Pons (tissue), 1 donor: ENCODE measurements at places on chromosomes 3 and 15.

GRCh38 chr3:113261626-113262303 is 50.4 kb downstream of the BOC start:
- no peak for DNase-seq

DNA sequence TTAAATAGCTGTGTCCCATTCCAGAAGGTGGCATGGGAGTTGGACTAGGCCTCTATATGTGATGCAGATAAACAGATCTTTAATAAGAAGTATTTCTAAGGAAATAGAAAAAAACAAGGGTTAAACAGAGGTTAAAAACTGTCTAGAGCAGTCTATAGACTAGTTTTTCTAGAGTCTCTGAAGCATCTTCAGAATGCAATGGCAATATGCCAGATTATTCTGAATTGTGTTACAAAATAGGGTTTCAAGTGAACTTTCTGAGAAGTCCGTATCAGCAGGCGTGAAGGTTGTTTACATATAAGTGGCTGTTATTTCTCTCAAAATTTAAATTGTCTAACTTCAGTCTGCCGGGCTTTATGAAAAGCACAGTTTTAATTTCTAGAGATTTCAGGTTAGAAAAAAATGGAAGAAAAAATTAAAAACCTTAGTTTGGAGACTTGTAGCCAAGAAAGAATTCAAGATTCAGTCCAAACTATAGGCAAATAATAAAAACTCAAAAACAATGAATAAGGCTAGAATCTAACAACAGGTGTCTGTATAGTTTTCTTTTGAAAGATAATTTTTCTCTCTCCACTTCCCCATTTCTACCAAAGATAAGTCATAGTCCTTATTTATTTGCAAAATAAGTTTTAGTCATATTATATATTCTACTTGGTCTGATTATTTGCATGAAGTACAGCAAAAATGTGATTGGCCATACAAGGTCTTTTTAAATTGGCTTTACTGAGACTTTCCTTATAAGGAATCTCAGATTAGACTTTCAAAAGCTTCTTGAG is 55.2 kb downstream of the OSTN start:
- no peak for DNase-seq

- DNase-seq = no peak
Measured at GRCh38 chr3:10889206-10889960, 73.4 kb downstream of the SLC6A11 start.

GRCh38 chr15:99956820-99957641 is 223.8 kb upstream of the LYSMD4 start:
- DNase-seq = no peak

GRCh38 chr3:39384665-39385000 is 1.5 kb downstream of the SLC25A38 start:
- DNase-seq = no peak

- DNase-seq = no peak
Measured at GRCh38 chr3:122322095-122323075, 2.7 kb upstream of the CSTA start.

- peak; percentile 25 for DNase-seq
Measured at GRCh38 chr15:88218557-88219221, 37.9 kb downstream of the NTRK3 start.

- DNase-seq = peak; percentile 11
Measured at GRCh38 chr15:83613714-83614113, 40.2 kb upstream of the ADAMTSL3 start.

DNA sequence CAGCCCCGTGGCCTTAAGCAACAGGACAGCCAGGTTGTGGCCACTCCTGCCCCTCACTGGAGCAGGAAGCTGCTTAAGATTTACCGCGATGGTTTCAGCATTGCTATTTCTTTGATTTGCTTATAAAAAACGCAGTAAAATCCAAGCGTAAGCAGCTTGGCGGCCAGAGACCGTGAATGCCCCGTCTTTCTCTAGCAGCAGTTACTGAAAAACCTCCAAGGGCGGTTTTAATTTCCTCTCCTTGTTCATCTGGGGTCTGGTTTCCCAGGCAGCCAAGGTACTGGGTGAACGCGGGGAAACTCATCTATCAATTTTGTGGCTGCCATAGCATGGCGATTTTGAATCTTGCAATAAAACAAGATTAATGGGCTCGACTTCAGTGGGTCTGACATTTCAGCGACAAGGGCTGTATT is 130.3 kb downstream of the MINAR1 start:
- DNase-seq = no peak

DNA sequence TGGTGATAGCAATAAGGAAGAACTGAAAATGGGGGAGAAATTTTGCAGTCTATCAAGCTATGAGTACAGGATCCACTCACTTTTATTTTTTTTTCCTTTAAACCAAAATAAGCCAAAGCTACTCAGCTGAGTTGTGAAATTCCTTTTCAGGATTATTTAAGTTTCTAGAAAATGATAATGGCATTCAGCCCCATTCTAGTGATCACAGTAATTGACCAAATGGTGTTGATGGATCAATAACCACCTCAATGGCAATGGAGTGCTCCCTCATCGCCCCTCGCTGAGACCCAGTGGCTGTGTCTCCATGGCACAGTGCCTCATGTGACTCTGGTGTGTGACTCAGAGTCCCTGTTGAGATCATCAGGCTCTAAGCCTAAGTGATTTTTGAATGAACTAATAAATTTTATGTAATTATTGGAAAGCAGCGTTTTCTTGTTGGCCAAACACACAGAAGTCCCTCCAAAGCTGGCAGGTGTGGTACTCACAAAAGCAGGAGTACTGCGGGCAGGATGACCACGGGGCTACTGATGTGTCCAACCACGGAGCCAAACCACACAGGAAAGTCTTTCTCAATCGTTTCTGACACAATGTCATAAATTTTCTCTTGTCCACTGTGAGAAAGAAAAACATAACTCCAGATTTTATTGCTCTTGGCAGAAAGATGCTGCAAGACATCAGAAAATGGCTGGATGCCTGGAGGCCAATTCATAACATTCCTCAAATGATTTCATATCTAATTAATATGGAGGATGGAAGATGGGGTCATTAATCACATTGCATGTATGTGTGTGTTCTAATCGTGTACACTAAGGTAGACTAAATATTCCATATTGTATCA is 14.4 kb upstream of the STARD5 start:
- no peak for DNase-seq

GRCh38 chr3:18672561-18672960 is 247.4 kb upstream of the SATB1 start:
- DNase-seq = no peak

DNA sequence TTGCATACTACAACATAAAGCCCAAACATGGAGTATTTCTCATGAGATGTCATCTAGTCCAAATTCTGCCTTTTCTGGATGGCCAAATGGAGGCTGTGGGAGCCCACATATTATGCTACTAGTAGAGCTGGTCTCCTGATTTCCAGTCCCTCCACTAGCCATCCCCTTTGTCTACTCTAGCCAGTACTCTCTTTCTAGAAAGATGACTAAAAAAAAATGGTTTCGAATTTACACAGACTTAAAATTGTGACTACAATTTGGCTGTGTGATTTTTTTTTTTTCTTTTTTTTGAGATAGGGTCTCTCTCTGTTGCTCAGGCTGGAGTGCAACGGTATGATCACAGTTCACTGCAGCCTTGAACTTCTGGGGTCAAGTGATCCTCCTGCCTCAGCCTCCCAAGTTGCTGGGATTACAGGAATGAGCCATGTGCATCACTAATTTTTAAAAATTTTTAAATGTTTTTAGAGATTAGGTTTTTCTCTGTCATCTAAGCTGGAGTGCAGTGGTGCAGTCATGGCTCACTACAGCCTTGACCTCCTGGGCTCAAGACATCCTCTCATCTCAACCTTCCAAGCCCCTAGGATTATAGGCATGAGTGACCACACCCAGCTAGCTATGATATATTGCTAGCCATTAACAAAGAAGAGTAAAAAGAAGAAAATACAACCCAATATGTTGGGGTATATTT is 273.9 kb downstream of the ADAMTSL3 start:
- no peak for DNase-seq

DNA sequence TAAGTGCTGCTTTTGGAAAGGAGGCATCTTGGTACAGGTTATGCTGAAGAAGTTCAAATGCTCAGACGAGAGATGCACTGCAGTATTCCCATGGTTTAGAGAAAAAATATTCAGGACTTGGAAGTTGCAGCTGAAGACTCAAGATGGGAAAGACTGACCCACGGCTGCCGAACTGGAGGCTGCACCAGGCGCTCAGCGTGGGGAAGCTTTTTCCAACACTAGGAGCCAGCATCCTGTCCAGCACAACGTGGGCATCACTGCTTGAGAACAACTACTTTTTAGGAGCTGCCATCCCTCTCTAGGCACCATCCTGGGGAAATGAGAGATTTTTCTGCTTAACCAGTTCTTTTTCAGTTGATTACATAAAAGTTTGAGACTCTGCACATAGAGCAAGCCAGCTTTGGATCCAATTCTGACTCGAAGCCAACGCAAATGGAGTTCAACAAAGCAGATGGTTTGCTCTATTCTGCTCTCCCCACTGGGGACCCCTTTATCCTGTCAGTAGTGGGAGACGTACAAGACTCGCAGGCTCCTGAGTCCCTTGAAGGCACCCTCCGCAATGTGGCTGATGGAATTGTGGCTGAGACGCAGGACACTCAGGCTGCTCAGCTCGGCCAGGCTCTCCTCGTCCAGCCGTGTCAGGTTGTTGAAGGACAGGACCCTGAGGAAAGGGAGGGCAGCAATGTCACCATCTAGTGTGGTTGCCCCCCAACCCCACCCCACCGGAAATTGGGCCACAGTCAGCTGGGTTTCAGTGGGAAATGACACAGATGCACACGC is 93.8 kb downstream of the LRIG1 start:
- DNase-seq = no peak

- DNase-seq = no peak
Measured at GRCh38 chr15:29934251-29934650, 112.0 kb upstream of the TJP1 start.

DNA sequence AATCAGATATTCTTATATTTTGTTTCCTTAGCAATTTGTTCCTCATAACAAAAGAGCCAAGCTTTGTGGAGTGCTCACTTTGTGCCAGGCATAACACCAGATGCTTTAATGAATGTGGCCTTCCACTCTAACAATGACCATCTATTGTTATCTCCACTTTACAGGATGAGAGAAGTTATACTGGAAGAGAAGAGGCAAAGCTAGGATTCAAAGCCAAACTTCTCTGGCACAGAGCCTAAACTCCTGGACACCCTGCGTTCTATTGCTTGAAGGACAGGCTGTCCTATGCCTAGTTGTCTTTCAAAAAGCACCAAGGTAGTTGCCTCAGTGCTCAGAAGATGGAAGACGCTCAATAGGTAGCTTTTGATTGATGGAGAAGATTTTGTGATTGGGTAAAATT is 123.2 kb upstream of the FEZF2 start:
- DNase-seq = no peak

- no peak for DNase-seq
Measured at GRCh38 chr15:88403351-88403791, 63.8 kb downstream of the MRPL46 start.

- no peak for DNase-seq
Measured at GRCh38 chr15:34327906-34328305, 9.7 kb downstream of the SLC12A6 start.

- no peak for DNase-seq
Measured at GRCh38 chr3:188233320-188233719, 79.4 kb downstream of the LPP start.

GRCh38 chr3:7760718-7761117 is 740.9 kb upstream of the LMCD1 start:
- peak; percentile 25 for DNase-seq

DNA sequence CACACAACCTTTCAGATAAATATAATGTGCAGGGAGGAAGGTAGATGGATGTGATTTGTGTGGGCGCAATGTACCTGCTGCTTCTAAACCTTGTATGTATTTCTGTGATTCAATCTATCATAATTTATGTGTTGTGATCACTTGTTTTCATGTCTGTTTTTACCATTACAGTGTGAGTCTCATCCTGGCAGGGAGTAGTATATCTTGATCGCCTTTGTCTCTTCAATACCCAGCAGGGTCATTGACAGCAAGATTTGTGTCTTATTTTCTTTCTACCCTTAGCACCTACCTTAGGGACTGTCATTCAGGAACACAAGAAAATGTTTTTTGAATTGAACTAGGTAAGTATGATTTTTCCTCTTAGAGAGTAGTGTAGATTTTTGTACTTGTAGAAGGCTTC is 83.7 kb upstream of the SELENOK start:
- no peak for DNase-seq

- no peak for DNase-seq
Measured at GRCh38 chr3:186340204-186340603, 21.8 kb downstream of the DGKG start.

GRCh38 chr3:62372621-62373041 is 719 bp downstream of the FEZF2 start:
- no peak for DNase-seq

GRCh38 chr3:42600958-42601675 is 631 bp downstream of the NKTR start:
- peak; percentile 47 for DNase-seq

- peak; percentile 18 for DNase-seq
Measured at GRCh38 chr15:94327356-94327936, 96.1 kb downstream of the MCTP2 start.

DNA sequence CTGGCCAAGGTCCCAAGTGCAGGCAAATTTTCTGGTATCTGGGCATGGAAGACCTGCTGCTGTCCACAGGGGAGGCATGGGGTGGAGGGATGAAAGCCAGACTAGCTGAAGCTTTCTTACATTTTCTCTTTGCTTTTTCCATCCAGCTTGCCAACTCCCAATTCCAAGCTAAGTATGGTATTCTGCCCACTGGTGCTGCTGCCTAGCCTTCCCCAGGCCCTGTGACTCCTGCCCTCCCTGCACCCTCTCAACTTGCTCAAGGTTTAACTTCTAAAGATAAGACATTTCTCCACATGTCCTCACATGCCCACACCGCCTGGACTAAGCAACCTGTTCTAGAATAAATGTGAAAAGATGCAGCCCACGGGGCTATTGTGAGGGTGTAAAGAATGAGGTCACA is 59.5 kb upstream of the HACD2 start:
- DNase-seq = no peak

- DNase-seq = no peak
Measured at GRCh38 chr3:38264779-38265178, 833 bp upstream of the SLC22A13 start.

DNA sequence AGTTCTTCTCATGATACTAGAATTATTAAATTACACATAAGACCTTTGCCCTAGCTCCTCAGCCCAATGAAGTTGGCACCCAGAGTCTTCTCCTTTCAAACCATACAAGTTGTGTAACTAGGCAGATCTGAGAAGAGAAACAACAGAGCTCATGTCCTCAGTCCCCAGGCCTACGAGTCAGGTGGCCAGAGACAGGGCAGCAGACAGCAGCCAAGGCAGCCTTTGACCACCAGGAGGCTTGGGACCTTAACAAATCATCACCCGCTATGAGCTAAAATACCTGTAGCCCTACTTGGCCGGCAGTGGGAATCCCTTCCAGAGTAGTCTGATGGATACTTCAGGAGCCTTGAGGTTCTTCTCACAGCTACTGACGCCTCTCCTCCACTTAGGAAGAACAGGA is 18.3 kb downstream of the STIMATE start:
- no peak for DNase-seq
